ENCODE measurements at places on chromosomes 7 and 10.

DNA sequence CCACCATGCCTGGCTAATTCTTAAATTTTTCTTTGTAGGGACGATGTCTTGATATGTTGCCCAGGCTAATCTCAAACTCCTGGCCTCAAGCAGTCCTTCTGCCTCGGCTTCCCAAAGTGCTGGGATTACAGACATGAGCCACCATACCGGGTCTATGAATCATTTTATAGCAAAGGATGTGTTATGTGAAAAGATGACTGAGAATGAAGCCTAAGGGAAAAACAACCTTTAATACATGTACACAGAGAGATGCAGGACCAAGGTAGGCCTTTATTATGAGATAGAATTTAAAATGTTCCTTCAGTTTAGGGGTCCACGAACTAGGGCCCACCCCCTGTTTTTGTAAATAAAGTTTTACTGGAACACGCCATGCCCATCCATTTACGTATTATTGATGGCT lies 41.0 kb downstream of the UBE2H start:
- no peak for DNase-seq

DNA sequence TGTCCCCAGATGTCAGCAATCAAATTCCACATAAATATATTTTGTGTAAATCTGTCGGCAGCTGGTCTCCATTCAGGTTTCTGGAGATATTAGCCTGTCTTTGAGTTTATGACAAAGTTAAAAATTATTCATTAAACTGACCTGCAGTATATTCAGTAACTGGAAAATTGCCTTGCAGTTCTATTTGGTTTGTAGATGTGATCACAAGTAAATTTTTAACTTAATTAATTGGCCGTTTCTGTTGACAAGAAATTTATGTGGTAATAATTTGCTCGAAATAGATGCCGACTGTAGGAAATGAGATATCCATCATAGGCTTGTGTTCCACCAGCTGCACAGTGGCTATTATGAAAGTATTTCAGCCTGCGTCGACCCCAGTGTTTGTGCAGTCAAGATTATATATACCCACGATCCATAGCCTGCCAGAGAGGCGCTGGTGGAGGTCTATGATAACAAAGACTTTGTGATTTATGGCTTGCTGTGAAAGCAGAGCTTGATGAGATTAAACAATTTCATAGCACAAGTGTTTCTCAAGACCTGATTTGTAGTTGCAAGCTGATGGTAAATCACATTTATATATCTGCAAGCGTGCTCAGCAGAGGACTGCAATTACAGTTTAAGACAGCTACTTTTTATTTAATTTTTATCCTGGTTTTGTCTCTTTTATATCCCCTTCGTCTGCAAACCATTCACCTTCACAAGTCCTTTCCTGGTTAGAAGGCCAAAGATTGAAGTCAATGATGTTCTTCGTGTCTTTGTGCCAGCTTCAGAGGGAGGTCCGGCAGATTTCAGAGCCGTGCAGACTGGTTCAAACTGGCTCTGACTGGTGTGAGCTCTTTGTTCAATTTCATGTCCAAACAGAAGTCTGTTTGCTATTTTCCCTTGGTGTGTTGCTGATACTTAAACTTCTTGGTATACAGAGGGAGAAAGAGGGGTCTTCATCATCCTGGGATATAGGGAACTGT lies 850.9 kb downstream of the LRMDA start:
- no peak for DNase-seq

DNA sequence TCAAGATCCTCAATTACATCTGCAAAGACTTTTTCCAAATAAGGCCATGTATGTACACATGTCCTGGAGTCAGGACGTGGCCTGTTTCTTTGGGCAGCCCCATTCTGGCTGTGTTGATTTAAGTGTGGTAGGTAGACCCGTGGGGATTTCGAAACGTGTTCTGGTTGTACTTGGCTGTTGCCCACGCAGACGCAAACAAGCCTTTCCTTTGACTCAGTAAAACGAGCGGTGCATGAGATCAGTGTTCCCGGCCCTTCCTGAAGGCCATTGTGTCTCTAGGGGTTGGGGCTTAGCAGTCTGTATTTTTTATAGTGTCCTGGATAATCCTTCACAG lies 64.8 kb upstream of the DNAJB6 start:
- DNase-seq = peak; percentile 92

- no peak for DNase-seq
Observed at GRCh38 chr7:114008696-114009095, 89.9 kb upstream of the PPP1R3A start.

DNA sequence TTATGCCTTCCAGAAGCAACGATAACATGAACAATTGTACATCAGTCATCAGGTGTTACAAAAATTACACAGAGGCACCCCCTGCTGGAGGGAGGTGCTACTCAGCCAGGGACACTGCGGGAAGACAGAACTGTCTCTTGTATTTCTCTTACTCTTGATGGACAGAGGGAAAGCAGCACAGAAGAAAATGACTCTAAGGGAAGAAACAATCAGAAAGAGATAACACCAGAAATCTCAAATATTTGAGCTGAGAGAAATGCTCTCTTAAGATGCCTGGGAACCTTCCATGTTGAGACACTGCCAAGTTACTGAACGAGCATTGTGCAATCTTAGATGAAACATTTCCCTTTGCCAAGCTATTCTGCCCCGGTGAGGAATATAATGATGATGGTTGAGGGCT lies 227.6 kb upstream of the NPSR1 start:
- DNase-seq = peak; percentile 3

- no peak for DNase-seq
Observed at GRCh38 chr7:110947408-110947807, 143.5 kb upstream of the LRRN3 start.

GRCh38 chr7:127708788-127709187 lies 56.8 kb downstream of the SND1 start:
- peak; percentile 86 for DNase-seq

- DNase-seq = no peak
Observed at GRCh38 chr7:12239806-12240205, 28.7 kb downstream of the TMEM106B start.

GRCh38 chr10:48247680-48248079 lies 26.8 kb downstream of the FRMPD2 start:
- DNase-seq = no peak

DNA sequence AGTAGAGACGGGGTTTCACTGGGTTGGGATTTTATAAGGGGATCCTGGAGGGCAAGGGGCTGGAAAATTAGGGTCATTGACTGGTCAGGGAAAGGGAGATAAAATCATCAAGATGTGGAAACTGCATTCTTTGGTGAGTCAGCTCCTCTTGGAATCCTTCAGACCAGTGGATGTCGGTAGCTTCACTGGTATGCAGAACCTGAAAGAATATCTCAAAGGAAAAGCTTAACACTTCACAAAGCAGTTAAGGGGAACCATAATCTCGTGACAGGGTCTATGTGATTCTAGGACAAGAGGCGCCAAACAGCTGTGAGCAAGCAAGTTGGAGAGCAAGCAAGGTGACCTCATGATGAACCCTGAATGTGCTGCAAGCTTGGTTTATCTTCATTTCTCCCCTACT lies 634.7 kb upstream of the AUTS2 start:
- DNase-seq = peak; percentile 9

- no peak for DNase-seq
Observed at GRCh38 chr10:78524342-78524741, 490.7 kb downstream of the RPS24 start.

DNA sequence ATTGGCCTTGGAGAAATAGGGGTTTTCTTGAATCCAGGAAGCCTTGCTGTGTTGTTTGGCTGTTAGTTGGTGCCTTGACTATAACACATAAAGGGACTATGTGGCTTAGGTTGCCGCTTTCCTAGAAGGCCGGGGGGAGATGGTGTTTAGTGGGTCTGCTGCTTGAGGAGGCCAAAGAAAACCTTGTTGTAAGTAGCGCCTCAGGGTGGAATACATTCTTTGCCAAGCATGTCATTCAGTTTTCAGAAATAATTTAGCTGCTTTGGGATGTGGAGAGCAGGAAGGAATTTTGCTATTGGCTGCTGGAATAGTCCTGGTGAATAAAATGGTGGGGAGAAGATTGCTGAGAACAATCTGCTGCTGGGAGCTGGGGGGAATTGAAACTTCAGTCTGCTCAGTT lies 132.9 kb upstream of the WNT16 start:
- DNase-seq = peak; percentile 17

DNA sequence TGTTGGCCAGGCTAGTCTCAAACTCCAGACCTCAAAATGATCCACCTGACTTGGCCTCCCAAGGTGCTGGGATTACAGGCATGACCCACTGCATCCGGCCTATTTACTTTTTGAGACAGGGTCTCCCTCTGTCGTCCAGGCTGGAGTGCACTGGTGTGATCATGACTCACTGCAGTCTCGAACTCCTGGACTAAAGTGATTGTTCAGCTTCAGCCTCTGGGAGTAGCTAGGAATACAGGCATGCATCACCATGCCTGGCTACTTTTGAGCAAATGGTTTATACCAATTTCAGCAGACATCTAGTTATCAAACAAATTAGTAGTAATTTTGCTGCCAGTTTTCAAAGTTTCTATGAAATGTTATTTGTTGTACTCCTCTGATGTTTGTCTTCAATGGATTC lies 2.2 kb upstream of the WAC start:
- DNase-seq = no peak

DNA sequence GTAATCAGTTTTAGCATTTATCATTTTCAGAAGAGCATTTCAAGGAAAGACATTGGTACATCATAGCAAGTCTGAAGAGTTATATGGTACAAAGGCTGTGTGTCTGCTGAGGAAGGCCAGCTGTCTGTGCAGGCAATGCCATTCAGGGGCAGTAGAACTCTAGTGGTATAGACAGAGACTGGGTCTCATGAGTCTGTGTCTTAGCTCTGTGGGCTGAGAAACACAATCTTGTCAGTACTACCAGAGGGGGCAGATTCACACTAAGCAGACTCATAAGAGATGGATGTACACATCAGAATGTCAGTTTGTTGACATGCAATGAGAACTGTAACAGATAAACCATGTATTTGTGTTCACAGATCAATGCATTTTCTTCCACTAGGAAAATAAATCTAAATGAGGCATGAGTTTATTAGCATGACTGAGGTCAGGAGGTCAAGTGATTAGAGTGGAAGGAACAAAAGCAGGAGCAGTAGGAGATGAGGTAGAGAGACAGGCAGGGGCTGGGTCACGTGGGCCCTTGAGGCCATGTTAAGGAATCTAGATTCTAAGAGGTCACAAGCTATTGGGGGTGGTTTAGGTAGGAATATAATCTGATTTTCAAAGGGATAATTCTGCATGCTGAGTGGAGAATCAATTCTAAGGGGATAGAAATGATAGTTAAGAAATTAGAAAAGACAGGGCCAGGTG lies 7.5 kb upstream of the GGCT start:
- no peak for DNase-seq

DNA sequence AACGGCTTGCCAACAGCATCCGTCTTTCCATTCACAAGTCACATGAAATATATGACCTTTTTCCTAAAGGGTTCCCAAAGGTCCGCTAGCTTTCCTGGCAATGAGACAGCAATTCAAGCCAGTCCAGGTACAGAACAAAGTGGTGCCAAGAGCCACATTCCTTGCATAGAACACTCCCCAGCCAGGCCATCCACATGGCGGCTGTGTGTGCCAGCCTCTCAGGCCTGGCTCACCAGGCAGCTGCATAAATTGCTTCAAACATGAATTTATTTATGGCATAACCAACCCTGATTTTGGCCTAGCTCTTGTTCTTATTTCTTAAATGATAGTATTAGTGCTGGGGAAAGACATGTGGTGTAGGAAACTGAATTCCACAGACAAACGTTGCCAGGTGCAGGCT lies 63.7 kb upstream of the CREB5 start:
- no peak for DNase-seq

DNA sequence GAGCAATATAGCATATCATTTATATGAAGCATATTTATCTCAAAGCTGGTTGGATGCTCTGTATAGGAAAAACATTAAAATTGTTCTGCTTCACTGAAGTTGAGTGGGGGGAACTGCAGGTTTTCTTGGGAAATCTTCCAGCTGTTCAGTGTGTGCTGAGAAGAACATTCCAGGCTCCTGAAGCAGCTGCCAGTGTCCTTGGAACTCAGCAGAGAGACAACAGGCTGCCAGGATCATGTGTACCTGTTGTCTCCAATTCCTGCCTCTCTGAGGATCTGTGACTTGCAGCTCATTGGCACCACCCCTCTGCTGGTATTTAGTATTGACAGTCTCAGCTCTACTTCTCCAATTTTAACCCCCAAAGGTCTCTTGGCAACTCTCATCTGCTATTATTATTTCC lies 42.3 kb upstream of the PRKG1 start:
- DNase-seq = no peak

DNA sequence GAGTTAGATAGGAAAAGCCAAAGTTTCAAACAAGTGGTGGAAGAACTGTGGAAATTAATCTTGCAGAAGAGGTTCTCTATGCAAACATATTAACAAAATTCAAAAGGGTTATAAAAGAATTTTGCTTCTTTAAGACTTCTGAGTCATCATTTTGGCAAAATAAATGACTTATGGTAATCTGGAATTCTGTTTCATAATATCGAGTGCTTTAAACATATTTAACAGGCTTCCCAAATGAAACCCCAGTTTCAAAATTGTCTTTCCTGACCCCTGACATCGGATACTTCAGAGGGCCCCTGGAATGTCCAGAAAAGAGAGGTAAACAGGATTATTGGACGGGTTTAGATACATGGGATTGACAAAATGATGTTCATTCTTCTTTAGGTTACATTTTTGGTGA lies 444.6 kb downstream of the HTR7 start:
- no peak for DNase-seq

DNA sequence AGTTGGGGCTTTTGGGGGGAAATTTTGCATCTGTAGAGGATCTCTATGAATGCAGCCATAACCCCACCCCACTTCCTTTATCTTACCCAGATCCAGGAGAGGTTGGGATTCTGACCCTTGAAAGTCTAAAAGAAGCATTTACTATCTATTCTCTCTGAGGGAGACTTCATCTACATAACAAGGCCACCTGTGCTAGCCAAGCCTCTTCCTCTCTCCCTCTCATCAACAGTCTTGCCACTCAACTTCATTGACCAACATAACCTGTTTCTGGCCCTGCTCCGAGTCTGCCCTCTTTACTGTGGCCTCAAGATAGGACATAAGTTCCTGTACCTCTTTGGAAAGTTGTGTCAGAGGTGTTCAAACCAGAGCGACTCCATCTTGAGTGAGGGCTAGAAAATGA lies 19.4 kb downstream of the TUBAL3 start:
- DNase-seq = no peak

GRCh38 chr7:70659263-70659662 lies 472.7 kb upstream of the GALNT17 start:
- DNase-seq = no peak

DNA sequence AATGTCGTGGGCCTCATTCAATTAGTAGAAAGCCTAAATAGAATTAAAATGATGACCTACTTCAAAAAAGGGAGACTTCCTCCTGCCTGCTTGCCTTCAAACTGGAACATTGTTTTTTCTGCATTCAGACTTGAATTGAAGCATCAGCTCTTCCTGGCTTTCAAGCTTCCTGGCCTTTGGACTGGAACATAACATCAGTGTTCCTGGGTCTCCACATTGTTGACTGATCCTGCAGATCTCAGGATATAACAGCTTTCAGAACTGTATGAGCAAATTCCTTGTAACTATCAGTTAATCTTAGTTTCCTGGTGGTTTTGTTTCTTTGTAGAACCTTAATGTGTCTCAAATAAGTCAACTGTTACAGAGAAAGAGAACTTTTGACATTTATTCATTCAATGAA lies 18.6 kb downstream of the MAGI2 start:
- no peak for DNase-seq

GRCh38 chr10:85926986-85927385 lies 439.6 kb downstream of the GRID1 start:
- DNase-seq = no peak

GRCh38 chr10:66737241-66737640 lies 188.6 kb upstream of the LRRTM3 start:
- no peak for DNase-seq

Measured in fibroblast of the conjunctiva (primary cell).